HL-60 (cell line): ENCODE measurements at places on chromosomes 13 and 19.

DNA sequence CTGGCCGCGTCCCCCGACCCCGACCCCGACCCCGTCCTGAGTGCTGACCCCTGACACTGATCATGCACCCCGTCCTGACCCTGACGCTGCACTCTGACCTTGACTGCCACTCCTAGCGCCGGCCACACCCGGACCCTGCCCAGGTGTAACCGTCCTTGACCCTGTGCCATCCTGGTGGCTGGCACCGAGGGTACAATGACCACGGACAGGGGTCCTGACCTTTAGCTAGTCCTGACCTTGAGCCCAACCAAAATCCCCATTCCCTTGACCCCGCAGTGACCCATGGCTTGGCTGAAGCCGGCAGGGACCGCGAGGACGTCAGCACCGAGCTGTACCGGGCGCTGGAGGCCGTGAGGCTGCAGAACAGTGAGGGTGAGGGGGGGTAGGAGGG lies 25.9 kb downstream of the CLEC4M start:
- no peak for DNase-seq

DNA sequence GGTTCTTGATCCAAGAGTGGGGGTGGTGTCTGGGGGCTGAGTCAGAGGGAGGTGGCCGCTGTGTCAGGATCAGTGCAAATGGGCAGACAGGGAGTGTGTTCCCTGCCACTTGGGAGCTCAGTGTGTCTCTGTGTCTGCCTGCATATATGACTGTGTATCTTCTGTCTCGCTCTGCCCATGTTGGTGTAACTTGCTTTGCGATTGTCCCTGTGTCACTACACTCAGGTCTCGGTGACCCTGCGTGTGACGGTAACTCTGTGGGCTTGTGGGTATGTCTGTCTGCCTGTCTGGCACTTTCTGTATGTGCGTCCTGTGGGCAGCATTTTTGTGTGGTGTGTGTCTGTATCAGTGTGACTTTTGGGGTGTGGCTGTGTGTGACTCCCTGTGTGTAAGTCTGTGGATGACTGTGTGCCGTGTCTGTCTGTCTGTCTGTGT lies 8.2 kb upstream of the ERFL start:
- DNase-seq, result no peak

GRCh38 chr13:39345982-39346381 lies 257.0 kb downstream of the LHFPL6 start:
- no peak for DNase-seq

GRCh38 chr19:9936326-9937000 lies at the start of gene OLFM2:
OLFM2 (minus strand) TSS chr19:9936515; CDS start chr19:9936366, 149 bp downstream.
- DNase-seq, result no peak

DNA sequence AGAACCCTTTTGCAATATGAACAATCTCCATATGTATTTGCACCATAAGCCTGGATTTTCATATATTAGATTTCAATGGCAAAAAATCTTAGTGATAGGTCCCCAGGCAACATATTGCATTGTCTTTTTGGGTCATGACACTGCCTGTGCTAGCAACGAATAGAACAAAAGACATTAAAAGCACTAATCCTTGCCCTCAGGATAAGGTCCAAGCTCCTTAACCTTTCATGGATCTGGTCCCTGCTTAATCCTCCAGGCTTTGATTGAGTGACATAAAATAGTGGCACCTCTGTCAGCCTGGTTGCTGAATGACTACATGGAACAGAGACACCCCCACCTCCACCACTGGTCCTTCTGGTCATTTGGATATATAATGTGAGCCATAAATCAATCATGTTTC lies 134.4 kb downstream of the RBM26 start:
- DNase-seq, result no peak

DNA sequence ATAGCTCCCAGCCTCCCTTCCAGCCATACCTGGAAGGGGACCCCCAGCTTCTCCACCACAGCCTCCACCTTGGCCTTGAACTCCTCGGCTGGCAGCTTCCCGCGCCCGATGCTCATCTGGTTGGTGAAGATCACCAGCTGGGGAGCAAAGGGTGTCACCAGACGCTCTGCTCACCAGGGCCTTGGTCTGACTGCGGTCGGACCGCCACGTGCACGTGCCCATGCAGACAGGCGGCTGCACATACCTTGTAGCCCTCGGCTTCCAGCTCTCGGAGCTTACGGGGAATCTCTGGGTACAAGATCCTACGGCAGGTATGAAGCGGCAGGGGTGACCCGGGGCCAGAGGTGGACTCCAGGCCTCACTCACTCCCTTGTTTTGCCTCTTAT lies 3.4 kb downstream of the PNKP start:
- DNase-seq, result no peak

- no peak for DNase-seq
Observed at GRCh38 chr13:51689663-51689996, 105.4 kb downstream of the WDFY2 start.

GRCh38 chr13:34933349-34933748 lies 8.7 kb upstream of the NBEA start:
- no peak for DNase-seq

GRCh38 chr13:113041896-113042295 lies 63.7 kb upstream of the F7 start:
- DNase-seq, result no peak

DNA sequence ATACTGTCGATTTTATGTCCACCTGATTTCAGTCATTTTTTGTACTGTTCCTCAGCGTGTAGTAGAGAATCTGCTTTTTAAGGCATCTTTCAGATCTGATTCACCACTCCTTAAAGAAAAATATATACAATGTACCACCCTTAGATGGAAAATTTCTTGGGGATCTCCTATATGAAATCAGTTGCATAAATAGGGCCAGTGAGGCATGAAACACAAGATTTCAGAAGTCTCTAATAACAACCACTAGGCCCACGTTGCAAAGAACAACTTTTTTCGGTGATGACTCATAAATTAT lies 1.4 kb downstream of the USP12 start:
- DNase-seq, result no peak

- no peak for DNase-seq
Observed at GRCh38 chr13:52845334-52845761, 3.1 kb downstream of the PCDH8 start.

- DNase-seq, result no peak
Observed at GRCh38 chr13:113970810-113971470, 2.9 kb downstream of the C13orf46 start.

- peak; percentile 71 for DNase-seq
Observed at GRCh38 chr19:31408460-31409124, 59.4 kb upstream of the TSHZ3 start.

- peak; percentile 96 for DNase-seq
Observed at GRCh38 chr19:46856062-46857022, 4.5 kb upstream of the ARHGAP35 start.

GRCh38 chr13:97537110-97537509 lies 103.1 kb downstream of the RAP2A start:
- no peak for DNase-seq

DNA sequence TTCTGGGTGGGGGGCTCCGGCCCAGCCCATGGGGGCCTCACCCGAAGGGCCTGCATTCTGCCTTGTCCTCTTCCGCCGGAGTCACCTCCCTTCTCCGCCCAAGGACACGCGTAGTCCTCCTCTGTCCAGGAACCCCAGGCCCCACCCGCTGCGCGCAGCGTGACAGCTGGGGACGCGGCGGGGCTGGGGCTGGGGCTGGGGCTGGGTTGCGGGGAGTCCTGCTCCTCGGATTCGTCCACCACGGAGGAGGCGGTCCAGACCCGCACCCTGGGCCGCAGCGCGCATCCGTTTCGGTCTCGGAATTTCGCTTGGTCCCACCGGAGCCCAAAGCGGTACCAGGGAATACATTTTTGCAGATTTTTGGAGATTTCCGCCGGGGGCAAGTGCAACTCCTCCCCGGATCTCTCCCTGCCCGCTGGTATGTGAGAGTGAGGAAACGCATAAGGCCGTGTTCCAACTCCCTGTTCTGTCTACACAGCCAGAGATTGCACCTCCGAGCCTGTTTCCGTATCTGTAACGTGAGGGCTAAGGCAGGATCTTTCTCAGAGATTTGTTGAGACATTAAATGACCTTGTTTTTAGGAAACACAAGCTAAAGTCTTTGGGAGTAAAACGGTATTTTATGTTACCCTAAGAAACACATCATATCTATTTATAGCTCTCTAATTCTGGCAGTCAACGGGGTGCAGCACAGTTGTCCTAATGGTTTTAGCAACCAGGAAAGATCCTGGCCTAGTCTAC lies at the start of gene COX7A1:
TSS of gene COX7A1 (minus strand) at position 96 of the 740 bp plus-strand sequence. CDS start at position 56, 40 bp downstream.
- no peak for DNase-seq

GRCh38 chr13:25645681-25646080 lies 273.9 kb downstream of the ATP8A2 start:
- DNase-seq, result no peak

DNA sequence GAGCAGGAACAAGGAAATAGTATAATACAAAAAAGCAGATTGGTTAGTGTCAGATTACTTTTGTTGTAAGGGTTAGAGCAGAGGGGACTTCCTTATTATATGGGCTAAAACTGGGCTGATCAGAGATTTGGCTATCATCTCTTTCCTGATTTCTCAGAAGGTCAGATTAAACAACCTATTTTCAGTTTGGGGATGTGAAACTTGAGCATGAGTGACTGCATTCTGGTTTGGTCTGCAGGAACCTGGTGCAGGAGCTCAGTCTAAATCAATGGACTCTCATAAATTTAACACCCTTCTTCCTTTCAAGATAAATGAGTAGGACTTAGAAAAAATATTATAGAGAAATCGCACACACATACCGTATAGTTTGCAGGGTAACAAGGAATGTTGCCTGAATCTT lies 12.9 kb upstream of the RFXAP start:
- no peak for DNase-seq

- no peak for DNase-seq
Observed at GRCh38 chr13:41597348-41598041, 140.1 kb downstream of the RGCC start.

DNA sequence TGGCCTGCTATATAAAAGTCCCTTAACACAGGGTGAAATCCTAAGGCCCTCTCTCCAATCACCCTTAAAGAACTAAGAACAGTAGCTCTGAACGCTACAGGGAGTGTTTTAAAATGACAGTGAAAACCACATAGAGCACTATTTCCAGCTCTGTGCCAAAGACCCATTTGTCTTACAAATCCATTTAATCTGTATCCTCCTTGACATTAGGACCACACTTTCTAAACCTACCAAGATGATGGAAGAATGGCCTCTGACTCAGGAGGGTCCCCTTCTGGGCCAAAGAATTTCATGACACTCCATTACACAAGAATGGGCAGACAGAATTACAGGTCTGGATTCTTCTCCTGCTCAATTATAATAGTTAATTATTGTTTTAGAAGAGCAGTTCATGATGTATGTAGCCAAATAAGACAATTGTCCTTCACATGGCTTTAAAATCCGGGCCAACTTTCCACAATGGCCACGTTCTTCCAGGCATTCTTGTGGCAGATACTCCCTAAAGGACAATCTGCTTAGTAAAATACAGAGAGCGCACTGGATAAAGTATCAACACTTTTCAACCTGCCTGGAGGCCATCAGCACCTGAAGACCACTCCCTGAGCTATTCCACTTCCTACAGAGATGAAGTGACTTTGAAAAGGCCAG lies 61.0 kb downstream of the STK24 start:
- no peak for DNase-seq

DNA sequence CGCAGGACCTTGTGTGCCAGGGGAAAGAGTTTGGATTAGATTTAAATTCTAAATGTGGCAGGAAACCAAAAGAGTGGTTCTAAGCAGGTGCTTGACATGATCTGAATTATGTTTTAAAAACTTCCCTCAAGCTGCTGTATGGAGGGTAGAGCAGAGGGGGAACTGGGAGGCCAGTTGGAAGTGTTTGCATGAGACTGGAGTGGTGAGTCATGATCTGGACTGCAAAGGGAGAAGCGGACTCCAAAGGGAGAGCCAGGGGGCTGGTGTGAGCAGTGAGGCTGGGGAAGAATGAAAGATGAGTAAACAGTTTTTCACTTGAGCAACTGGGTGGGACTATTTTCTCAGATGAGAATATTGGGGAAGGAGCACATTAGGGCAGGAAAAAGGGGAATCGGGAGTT lies 206.1 kb downstream of the DNAJC15 start:
- no peak for DNase-seq

- no peak for DNase-seq
Observed at GRCh38 chr19:36638862-36639510, 27.7 kb downstream of the ZNF461 start.

GRCh38 chr19:49150106-49150943 lies 4.9 kb downstream of the HRC start:
- DNase-seq, result peak; percentile 75

DNA sequence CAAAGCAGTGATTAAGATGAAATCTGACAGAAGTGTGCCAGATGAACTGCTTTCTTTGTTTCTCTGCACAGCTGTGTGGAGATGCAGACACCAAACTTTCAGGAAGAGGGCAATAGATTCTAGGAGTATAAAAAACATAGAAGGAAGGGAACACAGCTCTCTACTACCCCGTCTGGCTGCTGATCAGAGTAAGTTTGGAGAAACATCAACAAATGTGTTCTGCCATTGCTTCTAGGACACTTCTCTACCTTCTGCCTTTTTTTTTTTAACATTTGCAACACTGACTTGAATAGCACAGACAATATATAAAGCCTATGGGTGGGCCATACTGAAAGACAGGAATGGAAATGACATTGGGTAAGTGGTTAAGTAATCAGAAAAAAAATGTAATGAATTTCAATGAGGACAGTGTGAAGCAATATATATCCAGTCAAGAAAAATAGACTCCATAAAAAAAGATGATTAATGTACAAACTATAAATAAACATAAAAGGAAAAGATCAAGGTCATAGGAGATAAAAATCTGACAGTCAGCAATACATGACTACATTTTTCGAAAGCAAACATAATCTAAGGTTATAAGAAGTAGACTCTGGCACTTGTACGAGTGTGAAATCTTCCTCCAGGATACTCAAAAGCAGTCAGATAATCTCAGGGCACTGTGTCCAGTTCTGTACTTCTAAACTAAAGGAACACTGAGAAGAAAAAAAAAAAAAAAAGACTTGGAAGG lies 21.4 kb downstream of the NUFIP1 start:
- DNase-seq, result no peak

GRCh38 chr19:19214159-19214490 lies 2.4 kb downstream of the NCAN start:
- no peak for DNase-seq

- DNase-seq, result no peak
Observed at GRCh38 chr19:31377736-31378135, 28.5 kb upstream of the TSHZ3 start.

- no peak for DNase-seq
Observed at GRCh38 chr13:73703606-73704005, 430.6 kb downstream of the KLF12 start.

- no peak for DNase-seq
Observed at GRCh38 chr13:40439928-40440327, 226.5 kb downstream of the FOXO1 start.

- DNase-seq, result peak; percentile 31
Observed at GRCh38 chr19:41753159-41753558, 2.2 kb upstream of the CEACAM6 start.

- peak; percentile 38 for DNase-seq
Observed at GRCh38 chr13:53250272-53250875, 221.8 kb downstream of the OLFM4 start.

DNA sequence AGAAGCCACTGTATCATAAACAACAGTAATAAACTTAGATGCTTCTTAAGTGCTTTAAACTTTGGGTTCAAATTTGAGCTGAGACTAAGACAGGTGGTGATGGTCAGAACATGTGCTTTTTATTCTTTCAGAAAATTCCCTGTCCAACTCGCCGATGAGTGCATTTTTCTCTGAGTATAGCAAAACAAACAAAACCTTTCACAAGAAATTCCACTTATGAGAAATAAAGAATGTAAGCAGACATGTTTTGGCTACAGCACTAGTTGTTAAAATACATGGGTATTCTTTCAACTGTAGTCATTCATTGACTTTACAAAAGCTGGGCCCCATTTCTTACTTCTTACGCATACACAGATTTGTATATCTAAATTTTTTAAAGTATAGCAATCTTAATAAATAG lies 125.6 kb downstream of the SPRY2 start:
- no peak for DNase-seq

GRCh38 chr13:99131410-99131809 lies 69.2 kb upstream of the UBAC2 start:
- DNase-seq, result no peak
